ENCODE measurements at places on chromosomes 4 and X.

GRCh38 chr4:30879855-30880598 is 159.9 kb downstream of the PCDH7 start:
- no peak for DNase-seq

DNA sequence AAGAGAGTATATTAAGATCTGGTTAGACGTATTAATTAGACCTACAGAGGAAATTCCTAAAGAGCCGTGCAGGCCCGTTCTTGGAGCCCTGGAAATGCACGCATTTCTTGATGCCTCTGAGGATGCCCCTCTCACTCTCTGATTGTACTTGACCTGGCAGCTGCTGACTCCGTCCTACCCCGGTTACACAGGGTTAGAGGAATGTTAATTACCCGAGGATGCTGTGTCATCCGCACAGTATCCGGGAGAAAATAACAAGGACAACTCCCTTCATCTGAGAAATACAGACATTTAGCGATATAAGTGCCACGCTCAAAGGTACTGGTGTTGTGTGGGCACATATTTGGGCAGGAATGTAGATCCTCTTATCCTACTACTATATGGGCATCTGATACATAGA is 404.6 kb upstream of the FAT1 start:
- no peak for DNase-seq

- DNase-seq: no peak
Measured at GRCh38 chr4:102627831-102628523, 126.8 kb downstream of the NFKB1 start.

DNA sequence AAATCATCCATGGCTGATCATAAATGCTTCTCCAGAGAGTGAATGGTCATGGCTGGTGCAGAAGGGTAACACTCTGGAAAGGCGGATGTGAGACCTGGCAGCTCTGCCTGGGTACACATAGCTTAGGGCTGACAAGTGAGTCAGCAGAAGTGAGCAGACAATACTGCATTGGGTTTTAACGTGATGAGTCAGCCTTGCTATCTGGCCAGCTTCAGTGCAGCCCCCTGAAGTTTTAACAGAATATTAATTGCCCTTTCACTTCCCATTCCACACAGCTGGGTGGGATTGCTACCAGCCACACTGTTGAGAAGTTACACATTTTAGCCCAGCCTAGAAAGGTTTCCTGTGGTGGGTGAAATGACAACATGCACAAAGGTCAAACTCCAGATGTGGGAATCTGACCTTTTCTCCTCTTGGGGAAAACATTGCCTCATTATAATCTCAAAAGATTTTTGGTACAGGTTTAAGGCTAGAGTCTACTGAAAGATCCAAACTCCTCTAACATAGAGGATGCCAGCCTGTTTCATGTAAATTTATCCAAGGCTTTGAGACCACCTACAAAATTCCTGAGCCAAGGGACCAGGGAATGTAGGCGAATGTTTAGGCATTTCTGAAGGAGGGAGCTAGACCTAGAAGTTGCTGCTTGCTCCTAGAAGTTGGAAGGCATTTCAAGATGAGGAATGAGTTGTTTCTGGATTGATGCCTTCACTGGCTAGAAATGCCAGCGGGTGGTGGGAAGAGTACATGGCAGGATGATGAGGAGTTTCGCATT is 230.3 kb upstream of the PGRMC2 start:
- no peak for DNase-seq

- no peak for DNase-seq
Measured at GRCh38 chr4:96183611-96184010, 343.7 kb downstream of the PDHA2 start.

GRCh38 chr4:107115185-107115847 is 79.2 kb upstream of the DKK2 start:
- no peak for DNase-seq

DNA sequence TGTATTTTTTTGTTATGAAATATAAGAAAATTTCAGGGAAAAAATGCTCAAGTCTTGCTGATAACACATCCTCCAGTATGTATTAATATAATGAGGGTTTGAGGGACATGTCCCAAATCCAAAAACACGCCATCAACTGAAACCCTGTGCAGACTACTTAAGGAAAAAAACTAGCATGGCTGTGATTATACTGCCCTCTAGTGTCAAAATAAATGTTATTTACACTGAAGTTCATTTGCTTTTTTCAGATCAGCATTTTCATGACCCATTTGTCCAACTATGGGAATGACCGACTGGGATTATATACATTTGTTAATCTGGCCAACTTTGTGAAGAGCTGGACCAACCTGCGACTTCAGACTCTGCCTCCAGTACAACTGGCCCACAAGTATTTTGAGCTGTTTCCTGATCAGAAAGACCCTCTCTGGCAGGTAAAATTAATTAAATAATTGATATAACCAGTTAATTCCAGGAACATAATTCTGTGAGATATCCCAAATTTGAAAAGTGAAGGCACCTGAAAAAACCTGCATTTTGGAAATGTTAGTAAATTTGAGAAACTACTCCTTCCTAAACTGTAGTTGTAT is 128.5 kb downstream of the PRSS12 start:
- no peak for DNase-seq

GRCh38 chr4:17807446-17807845 is 3.1 kb downstream of the DCAF16 start:
- DNase-seq: no peak

DNA sequence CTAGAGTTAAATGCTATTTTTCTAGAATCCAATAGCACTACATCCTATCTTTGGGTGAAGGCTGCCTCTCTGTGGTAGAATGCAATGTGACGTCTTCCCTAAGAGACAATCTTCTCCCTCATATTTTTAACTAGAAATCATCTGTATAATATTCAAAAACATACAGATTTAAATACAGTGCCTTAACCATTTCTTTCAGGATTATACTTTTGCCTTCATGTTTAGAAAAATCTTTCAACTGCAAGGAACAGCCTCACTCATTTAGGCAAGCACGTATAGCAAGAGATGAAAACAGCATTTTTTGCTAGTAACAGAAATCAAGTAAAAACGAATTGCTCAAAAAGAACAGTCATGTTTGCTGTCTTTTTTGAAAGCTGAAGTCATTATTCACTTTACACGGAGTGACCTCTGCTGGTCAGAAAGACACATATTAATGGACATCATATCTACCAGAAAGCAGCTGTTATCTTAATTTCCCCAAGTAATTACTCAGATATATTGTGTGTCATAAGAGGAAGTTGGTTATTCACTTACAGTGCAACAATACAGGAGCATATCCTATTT is 422.3 kb downstream of the STPG2 start:
- no peak for DNase-seq

- no peak for DNase-seq
Measured at GRCh38 chr4:108731006-108731405, 31.8 kb downstream of the ETNPPL start.

DNA sequence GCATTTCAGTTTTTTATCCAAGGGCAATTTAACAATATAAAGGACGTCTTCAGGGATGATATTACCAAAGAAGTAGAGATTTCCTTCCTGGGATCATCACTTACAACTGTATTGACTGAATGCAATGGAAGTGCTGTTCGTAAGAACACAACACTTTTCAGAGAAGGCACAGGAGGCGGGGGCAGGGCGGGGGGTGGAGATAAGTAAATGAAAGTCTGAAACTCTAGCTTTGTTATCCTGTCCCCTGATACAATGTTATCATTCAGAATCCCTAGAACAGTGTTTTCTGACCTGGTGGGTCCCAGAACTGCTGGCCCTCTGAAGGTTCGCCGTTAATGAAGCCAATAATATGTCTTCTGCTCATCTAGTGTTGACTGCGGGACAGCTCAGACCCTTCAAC is 124.6 kb downstream of the NSUN7 start:
- no peak for DNase-seq

DNA sequence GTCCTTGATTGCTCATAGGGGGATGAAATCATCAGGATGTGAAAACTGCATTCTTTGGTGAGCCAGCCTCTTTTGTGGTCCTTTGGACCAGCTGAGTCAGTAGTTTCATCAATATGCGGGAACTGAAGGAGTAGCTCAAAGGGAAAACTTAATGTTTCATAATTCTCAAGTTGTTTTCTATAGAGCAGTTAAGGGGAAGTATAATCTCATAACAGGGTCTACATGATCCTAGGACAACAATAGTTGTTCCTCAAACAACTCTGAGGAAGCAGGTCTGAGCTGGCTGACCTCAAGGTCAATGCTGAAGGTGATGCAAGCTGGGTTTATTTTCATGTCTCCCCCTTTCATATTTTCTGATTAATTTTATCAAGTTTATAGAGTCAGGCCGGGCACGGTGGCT is 36.1 kb upstream of the IRF2 start:
- no peak for DNase-seq

DNA sequence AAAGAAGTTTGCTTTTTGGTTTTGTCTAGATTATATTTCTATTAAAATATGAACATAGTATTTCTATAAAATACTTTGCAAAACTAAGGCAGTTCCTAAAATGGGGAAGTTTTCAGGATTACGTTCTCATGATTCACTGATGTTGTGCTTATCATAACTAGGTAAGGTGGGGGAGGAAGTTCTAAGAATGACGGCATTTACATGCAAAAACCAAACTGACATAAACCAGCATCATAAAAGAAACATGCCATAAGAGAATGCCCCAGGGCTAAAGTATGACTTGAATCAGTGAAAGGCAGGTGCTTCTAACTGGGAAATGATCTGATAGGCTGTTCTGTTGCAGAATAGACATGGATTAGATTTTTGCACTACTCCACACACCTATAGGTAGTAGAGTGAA is 204.7 kb upstream of the JADE1 start:
- no peak for DNase-seq

- DNase-seq: no peak
Measured at GRCh38 chrX:110133735-110134370, 130.9 kb downstream of the TMEM164 start.

- no peak for DNase-seq
Measured at GRCh38 chr4:182748283-182748682, 168.9 kb downstream of the DCTD start.

DNA sequence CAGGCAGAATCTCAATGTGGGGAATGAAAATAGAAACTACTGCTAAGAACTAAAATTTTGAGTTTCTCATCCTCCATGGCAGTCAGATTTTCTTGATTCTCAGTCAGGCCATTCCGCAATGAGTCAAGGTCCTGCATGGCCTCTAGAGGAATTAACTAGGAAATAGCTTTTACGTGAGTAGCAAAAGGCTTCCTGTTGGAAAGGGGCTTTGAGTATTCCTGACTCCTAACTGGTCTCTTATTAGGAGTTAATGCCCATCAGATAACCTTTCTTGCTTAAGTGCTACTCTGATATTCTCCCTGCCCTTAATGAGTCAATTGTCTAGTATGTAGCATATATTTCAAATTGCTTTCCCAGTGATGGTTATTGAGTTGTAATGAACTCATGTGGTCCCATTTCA is 65.7 kb upstream of the ARHGAP24 start:
- DNase-seq: no peak

DNA sequence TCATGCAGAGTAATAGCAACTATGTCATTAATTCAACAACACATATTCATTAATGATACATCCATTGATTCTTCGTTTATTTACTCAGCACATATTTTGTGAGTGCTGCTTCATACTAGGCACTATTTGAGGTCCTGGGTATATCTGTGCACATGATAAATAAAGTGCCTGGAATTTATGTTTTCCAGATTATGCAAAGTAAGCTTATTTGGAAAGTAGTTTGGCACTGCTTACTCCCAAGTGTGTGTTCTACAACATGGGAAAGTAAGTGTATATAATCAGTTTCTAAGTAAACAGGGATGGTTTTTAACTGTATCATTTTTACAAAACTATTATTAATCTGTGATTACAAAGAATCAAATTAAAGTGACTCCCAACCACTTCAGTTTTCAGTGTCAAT is 16.8 kb upstream of the EPGN start:
- no peak for DNase-seq

GRCh38 chr4:69026974-69027373 is 69.3 kb upstream of the UGT2B7 start:
- no peak for DNase-seq

DNA sequence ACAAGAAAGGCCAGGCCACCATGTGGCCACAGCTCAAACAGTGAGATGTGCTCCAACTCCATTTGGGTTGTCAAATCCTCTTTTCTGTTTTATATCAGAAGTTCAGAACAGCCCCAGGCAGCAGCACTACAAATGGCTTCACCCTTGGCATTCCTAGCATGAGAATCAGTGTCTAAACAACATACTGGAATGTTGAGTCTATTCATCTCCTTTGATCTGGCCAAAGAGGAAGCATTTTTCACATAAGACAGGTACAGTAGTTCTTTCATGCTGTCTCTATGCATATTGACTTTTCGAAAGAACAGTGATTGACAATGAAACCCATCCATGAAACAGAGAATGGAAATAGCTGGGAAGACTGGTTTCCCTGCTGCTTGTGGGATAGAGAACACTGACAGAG is 289.5 kb downstream of the USP46 start:
- no peak for DNase-seq

GRCh38 chr4:147479786-147480185 is 1.1 kb upstream of the EDNRA start:
- no peak for DNase-seq

- DNase-seq: no peak
Measured at GRCh38 chr4:67744561-67745283, 9.5 kb downstream of the GNRHR start.

- DNase-seq: no peak
Measured at GRCh38 chrX:110212299-110212698, 105.6 kb downstream of the AMMECR1 start.
